Right renal cortex interstitium (tissue), 3 donors: ENCODE measurements at places on chromosomes 12 and 14.

DNA sequence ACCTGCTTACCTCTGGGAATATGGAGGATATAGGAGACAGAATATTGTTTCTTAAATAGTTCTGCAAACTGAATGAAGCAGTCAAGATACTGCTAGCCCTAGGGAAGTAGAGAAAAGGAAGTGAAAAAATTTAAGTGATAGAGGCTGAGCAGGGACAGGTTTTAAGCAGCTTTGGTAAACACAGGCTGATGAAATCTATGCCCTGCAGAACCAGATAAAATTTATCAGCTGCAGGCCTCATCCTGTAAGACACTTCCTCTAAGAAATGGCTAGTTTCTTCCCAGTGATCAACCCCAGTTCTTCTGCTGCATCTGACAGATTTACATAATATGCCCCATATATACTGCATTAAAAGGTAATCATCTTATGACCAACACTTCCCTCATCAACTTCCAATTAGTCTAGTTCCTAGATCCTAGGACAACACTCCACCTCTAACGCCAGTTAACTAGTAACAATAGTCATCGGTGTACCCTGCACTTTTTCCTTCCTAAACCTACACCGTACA, 1.3 kb upstream of the ESYT1 start:
- DNase-seq, result no peak

DNA sequence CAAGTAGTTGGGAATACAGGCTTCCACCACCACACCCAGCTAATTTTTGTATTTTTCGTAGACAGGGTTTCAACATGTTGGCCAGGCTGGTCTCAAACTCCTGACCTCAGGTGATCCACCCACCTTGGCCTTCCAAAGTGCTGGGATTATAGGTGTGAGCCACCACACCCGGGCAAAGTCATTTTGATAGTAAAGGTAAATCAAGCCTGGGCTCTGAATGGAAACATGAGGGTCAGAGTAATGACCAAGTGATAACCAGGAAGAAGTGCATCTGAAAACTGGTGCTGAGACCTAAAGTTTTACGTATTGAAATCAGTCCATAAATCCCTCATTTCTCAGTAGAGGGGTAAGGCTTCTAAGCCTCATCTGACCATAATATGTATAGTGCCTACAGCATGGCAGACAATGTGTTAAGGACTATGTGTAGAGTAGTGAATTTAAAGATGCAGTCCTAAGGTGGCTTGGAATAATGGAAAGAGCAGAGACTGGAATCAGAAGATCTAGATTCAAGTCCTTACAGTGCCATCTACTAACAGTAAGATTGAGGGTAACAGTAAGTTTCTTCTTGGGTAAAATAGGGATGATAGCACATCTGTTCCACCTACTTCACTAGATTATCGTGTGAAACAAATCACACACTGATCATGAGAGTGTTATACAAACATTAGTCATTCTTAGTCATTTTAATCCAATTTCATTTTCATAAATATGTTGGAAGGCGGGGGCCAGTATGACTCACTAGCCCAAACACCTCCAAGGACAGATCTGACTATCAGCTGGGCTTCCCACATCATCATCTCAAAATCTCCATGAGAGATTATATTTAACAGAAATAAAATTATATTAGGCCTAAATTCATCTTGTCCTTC, 11.2 kb downstream of the MAP4K5 start:
- DNase-seq, result no peak

- DNase-seq, result no peak
These were observed 51.2 kb upstream of the AMN start for GRCh38 chr14:102870994-102871831.

GRCh38 chr12:119681111-119681510, 13.2 kb downstream of the PRKAB1 start:
- DNase-seq, result no peak

DNA sequence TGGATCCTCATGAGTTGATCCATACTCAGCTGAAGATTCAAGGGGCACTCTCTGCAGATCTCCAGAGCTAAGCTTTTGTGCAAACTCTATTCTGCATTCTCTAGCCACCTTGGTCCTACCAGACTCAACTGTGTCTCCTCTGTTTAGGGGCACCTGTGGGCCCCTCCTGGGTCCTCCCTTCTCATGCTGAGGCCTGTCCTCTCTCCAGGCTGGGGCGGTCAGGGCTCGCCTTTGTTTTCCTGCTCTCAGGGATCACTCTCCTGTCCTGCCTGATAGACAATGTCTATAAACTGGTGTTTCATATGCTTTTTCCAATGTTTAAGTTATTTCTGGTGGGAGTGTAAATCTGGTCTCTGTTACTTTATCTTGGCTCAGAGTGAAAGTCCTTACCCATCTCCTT, 11.6 kb upstream of the KIF26A start:
- no peak for DNase-seq

- no peak for DNase-seq
These were observed 30.6 kb downstream of the NAA30 start for GRCh38 chr14:57420986-57421385.

DNA sequence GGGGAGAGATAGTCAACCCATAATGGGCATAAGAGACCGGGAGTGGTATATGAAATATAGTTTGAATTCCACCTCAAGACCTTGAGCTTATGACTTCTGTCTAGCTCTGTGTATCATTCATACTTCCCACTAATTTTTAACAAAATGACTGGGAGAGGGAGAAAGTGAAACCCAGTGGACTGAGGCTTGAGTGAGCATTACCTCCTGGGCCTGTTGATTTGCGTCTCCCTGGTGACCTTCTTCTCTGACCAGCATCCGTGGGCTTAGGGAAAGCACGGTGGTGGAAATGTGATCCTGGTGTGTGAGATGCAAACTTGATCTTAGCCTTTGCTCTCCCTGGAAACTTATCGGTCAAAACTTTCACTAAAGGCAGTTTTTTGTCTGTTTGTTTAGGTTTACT, 207.9 kb upstream of the BCL2L14 start:
- DNase-seq, result no peak

GRCh38 chr14:79581912-79582576, 629.3 kb downstream of the DIO2 start:
- no peak for DNase-seq

- DNase-seq, result no peak
These were observed 380.3 kb downstream of the CCER1 start for GRCh38 chr12:90574676-90575075.

GRCh38 chr12:54139019-54139418, 49.8 kb downstream of the SMUG1 start:
- no peak for DNase-seq

DNA sequence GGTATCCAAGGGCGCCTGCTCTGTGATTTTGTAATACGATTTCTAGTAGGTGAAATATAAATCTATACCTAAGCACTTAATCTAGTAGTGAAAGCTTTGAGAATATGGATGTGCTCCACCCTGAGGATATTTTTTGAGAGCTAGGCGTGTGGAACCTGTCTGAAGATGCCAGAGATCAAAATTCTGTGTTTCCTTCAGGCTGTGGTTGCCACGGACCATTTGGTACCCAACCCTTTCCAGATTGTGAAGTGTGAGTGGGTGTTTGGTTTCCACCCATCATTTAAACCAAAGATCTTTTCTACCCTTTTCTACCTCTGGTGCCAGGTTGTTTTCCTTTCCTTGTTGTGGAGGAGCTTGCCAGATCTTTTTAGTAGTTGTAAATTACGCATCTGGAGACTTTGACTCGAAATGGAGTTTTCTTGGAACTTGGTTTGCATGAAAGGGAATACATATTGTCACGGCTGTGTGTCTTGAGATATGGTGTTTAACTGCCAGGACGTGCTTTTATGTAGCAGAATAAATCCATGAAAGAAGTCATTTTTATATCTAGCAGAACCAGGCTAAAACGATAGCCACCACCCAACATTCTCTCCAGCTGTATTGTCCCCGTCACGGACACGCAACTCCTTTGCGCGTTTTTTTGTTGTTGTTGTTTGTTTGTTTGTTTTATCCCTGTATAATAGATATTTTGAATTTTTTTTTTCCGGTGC, 2.2 kb downstream of the LRFN5 start:
- DNase-seq, result no peak

DNA sequence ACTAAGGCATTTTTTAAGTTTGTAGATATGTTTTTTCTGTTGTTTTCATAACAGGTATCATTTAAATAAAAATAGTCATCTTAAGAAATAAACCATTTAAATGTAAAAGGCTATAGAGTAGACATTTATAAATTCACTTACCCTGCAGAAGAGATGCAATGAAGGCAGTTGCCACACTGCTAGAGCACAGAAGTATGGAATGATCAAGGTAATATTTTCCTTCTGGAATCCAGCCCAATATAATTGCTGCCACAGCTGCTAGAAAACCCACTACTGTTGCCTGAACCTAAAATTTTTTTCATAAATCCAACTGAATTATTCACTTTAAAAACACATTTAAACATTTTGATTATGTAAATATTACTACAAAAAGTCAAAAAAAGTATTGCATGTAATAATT, 69.2 kb downstream of the SLC41A2 start:
- no peak for DNase-seq

GRCh38 chr12:3896801-3897351, 23.7 kb upstream of the PARP11 start:
- no peak for DNase-seq

DNA sequence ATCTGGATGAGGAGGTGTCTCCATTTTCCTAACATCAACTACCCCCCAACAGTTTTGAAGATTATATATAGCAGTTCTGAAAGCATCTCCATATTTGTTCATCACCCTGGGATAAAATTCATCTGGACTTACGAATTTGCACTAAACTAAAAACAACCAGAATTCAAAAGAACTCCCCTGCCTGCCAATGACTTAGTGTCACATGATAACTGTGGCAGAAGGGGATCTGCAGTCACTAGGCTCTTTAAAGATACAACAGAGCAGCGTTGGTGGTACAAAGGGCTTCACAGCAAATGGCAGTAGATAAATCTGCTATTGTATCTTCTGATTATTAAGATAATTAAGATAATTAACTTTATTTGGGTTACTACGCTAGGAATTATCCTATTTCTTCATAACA, 30.1 kb downstream of the GPR135 start:
- DNase-seq, result no peak

GRCh38 chr12:2422591-2422990, 369.8 kb downstream of the CACNA1C start:
- DNase-seq, result no peak

DNA sequence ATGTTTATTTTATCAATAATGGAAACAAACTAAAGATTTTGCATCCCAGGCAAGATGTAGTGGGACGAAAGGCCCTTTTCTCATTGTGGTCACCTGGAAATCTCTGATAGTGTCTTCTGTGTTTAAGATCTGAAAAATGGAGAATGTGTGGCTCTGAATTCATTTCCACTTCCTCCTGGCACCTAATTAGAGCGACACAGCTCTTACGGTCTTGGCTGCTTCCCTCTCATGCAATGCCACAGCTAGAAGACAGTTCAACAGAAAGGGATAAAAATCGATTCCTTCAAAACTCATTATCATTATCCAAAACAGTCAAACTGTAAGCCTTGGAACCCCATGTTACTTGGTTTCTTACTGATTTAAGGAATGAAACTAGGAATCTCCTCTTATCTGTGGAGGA, 9.3 kb downstream of the ST8SIA1 start:
- no peak for DNase-seq

- DNase-seq, result no peak
These were observed 484.6 kb downstream of the AACS start for GRCh38 chr12:125549836-125550235.

GRCh38 chr12:32894566-32894965, 2.0 kb downstream of the PKP2 start:
- no peak for DNase-seq

DNA sequence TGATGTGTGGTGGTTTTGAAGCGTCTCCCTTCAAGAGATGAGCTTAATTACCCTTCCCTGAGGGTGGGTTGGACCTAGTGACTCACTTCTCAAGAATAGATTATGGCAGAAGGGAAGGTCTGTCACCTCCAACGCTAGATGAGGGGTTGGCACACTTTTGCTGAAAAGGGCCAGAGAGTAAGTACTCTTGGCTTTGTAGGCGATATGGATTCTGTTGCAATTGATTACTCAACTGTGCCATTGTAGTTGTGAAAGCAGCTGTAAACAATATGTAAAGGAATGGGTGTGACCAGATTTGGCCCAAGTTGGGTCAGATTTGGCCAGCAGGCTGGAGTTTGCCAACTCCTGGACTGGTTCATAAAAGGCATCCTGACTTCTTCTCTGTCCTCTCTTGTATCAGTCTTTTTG, 53.3 kb downstream of the SMIM41 start:
- DNase-seq, result no peak

- no peak for DNase-seq
These were observed 84.5 kb upstream of the AMN1 start for GRCh38 chr12:31813305-31813704.

- DNase-seq, result no peak
These were observed 168.8 kb downstream of the SLC2A13 start for GRCh38 chr12:39937119-39937518.

GRCh38 chr14:50658203-50658602, 9.9 kb downstream of the SAV1 start:
- no peak for DNase-seq

- DNase-seq, result peak; percentile 61
These were observed 69.7 kb downstream of the WDR20 start for GRCh38 chr14:102209224-102209966.

GRCh38 chr12:106194351-106194750, 53.5 kb downstream of the CKAP4 start:
- no peak for DNase-seq

GRCh38 chr12:54711669-54712068, 63.5 kb upstream of the DCD start:
- DNase-seq, result no peak

DNA sequence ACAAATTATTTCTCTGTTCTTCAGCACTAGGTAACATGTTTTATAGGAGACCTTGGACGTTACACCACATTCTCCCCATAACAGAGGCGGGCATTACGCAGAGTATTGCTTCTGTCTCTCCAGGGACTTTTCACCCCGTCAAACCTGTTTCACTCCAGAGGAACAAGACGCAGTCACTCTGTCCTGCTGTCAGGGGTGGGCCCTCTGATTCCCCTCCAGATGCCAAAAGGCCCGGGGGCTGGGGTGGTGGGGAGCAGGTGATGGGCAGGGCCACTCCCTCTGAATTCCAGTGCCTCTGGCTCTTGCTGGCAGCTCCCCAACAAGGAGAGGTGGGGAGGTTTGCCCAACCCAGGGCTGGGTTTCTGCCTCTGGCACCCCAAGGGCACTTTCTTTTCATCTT, 71.9 kb downstream of the NTF3 start:
- DNase-seq, result no peak

DNA sequence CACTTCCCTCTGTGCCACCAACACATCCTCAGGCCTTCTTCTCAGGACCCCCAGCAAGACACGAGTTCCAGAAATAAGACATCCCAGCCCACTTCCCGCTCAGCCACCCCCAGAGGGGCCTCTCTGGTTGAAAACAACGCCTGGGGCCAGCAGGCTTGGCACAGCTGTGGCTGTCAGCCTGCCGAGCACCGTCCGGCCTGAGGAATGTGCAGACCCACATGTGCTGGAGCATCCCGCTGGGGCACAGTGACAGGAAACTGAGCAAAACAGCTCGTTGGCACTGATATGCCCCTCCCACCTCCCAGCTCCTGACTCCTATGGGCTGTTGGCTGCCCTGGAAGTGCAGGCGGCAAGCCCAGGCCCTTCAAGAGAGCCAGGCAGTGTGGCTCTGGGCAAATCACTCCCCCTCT, 1.4 kb downstream of the SYNE3 start:
- no peak for DNase-seq
